Fibroblast of upper back skin (primary cell): ENCODE measurements at places on chromosomes 4 and X.

- no peak for DNase-seq
These were observed 1.6 kb downstream of the MAPK10 start for GRCh38 chr4:86358257-86358656.

GRCh38 chrX:101605146-101605545 lies 12.7 kb downstream of the ARMCX6 start:
- DNase-seq = no peak

- no peak for DNase-seq
These were observed 483.7 kb downstream of the FSTL5 start for GRCh38 chr4:161680146-161680545.

DNA sequence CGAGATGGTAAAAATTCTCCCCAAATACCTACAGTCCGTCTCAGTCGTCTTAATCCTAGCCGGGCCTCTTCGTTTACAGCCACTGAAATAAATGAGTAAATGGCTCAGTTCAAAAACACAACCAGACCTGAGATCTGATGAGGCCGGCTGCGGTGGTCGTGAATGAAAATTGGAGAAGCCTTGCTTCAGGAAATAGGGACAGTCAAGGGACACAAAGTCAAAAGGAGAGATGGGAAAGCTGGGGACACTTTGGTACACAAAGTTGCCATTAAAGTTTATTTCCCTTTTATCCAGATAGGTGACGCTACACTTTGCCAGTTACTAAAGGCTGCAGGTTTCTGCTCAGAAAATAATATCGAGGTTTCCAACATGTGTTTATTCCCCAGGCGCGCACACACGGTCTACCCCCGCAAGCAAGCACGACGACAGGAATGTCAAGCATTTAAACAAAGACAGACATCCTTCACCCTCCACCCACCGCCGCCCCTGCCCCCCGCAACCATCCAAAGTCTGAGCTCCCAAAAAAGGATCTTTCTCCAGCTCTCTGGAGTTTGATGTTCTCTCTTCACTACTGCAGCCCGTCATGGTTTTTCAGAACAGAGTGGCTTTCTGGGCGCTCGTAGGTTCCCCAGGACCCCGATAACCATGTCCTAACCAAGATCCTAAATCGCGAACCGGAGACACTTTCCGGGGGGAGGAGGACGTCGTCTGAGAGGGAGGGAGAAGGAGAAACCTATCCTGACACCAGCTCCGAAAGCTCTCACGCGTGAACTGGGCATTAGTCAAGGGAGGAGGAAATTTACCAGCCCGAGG lies 1.3 kb upstream of the PCDH7 start:
- DNase-seq = peak; percentile 67

DNA sequence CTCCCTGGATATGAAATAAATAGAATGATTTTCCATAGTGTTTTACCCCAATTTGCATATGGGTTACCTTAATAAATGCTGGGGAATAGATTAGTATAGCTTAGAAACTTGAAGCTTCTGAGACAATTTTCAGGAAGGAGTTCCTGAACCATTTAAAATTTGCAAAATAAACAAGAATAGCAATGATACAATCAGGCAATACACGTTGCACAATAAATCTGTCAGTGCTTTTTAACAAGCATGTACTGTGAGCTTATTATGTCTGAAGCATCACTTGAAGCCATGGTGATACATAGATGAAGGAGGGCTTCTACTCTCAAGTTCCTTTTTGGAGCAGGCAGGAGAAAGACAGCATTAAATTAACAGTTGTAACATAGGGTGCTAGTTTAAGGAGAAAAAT lies 84.2 kb upstream of the WDFY3 start:
- DNase-seq = no peak

DNA sequence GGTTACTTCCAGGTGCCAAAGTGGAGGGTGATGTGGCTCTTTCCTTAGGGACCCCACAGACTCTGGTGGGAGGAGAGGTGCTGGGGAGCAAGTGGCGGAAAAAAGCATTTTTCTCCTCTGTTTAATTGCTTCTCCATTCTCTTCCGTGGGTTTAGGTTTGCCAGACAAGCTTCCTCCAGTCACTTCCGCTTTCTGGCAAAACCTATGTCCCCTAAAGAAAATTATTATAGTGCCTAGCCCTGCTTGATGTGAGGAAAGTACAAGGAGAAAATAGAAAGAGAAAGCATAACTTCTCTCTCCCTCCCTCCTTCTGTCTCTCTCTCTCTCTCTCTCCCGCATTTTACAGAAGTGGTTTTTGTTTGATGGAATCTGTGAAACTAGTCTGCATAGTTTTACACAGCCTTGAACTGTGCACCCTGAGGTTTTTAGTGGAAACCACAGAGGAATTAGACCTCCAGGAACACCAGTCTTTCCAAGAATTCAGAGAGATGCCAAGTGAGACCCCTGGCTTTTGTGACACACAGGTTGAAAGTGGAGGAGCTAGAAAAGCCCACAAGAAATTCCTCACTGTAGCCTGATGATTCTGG lies 231.1 kb upstream of the ANXA3 start:
- peak; percentile 70 for DNase-seq

DNA sequence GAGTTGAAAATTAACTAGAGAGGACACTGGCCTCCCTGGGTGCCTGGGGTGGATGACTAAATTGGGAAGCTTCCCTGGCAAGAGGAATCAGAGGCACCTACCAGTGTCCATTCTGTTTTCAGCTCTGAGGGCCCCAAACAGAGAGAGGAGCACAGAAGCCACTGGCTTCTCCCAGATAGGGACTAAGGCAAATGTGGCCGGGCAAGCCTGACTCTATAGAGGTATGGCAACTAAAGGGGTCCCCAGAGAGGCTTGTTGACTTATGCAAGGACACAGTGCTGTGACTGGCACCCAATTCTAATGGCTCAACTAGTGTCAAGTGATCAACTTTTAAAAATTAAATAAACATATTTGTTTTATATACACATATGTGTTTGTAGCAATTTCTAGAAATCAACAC lies 17.2 kb downstream of the TRPC3 start:
- DNase-seq = no peak

- DNase-seq = peak; percentile 55
These were observed 23.1 kb downstream of the ACSL1 start for GRCh38 chr4:184802697-184803015.

- peak; percentile 58 for DNase-seq
These were observed 214.0 kb upstream of the UGT8 start for GRCh38 chr4:114384629-114385028.

DNA sequence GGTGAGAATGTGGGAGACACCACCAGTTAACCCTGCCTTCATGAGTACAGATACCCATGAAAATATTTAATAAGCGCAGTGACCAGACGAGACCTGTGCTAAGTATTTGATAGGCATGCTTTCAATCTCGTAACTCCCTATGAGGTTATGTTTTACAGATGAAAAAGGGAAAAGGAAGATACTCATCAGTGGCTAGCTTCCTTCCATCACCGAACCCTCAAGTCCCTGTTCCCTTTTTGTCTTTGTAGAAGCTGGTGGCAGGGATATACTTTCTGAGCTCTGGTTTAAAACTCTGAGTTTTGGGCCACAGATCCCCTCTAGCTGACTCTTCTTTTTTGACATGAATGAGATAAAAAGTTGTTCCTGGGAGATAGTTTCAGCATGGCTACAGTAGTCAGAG lies 26.3 kb downstream of the AFF1 start:
- DNase-seq = no peak

DNA sequence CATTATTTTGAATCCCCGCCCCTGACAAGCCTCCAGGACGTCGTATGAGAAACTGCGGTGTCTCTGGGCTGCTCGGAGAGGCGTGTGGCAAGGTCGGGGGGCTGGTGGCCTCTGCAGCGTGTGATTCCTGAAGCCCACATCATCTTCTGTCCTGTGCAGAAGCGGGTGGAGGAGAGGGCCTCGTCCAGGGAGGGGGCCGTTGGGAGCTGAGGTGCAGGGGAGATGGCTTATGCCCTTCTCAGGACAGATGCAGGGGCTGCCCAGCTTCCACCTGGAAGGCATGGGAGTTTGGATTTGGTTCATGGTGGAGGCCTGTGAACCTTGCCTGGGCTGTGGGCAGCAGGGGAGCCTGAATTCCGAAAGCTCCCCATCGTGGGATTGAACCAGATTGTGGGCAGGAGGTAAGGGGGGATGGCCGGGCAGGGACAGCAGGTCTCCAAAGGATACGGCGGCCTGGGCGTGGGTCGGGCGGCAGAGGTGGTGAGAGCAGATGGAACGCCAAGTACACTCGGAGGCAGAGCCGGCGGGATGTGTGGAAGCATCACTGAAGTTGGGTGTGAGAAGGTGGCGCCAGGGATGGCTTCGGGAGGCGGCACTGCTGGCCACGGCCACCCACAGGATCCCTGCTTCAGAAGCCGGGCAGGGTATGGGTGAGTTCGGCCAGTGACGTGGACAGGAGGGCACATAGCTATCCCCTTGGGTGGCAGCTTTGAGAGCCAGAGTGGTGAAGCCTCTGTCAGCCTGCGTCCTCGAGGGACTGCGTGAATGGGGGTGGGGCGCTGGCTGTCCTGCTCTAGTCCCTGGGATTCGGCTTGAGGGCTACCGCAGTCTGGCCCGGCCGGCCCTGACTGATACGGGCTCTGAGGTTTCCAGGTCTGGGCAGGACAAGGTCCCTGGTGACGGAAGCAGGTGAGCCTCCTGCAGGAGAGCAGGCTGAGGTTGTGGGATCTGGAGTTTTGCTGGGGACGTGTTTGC lies 76.3 kb upstream of the ADRA2C start:
- DNase-seq = no peak

DNA sequence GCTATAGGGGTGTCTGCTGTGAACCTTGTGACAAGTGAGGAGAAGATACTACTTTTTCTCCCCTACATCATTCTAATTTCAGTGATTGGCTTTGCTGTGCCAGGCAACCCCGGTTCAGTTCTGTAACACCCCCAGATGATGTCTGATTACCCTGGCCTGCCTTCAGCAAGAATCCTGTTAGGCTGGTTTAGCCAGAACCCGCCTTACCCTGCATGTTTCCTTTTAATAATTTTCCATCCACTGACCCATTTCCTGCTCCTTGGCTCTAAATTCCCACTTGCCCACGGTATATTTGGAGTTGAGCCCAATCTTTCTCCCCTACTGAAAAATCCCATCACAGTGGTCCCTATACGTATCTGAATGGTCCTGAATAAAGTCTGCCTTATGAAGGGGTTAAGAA lies 46.5 kb upstream of the HPSE start:
- DNase-seq = no peak

- no peak for DNase-seq
These were observed 480.1 kb upstream of the GALNT7 start for GRCh38 chr4:172688534-172688933.

GRCh38 chr4:183434264-183434663 lies 10.2 kb upstream of the CDKN2AIP start:
- no peak for DNase-seq

DNA sequence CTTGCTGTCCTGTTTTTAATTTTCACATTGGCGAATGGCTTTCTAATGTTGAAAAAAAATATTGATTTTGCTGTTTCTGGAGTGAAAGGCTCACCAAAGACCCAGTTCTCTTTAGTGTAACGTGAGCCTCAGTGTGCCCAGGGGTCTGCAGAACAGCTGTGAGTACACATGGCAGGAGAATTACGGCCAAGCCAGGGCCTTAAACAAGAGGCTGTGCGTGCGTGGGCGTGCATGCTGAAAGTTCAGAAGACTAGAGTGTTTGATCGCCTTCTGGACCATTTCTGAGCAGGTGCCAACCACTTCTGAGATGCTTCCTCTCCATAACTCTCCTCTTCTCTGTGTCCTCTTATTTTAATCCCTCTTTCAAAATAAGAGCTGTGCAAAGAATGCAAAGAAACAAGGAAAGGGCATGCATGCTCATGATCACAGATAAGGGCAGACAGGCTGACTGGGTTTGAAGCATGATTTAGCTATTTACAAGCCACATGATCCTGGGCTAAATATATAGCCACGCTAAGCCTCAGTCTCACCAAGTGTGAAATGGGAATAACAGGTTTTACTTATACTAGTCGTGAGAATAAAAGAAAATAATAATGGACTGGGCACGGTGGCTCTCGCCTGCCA lies 9.9 kb downstream of the PHEX start:
- no peak for DNase-seq

GRCh38 chr4:53967986-53968385 lies 96.4 kb downstream of the CHIC2 start:
- DNase-seq = peak; percentile 56

GRCh38 chr4:24840826-24841543 lies 45.6 kb downstream of the SOD3 start:
- no peak for DNase-seq

DNA sequence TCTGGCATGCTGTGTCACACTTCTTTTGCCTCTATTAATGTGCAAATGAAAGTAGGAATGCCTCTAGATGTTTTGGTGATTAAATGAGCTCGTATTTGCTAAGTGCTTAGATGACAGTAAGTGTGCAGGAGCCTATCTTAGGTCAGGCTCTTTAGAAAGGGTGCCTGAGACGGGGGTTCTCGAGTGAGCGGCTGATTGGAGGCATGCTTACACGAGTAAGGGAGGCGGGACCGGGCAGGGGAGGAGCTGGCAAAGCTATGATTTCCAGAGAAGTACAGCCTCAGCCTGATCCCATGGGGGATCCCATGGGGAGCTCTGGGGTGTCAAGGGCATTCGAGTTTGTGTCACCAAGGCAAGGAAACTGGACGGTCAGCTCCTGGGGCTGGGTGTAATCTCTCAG lies 44.8 kb downstream of the CLDN34 start:
- no peak for DNase-seq

DNA sequence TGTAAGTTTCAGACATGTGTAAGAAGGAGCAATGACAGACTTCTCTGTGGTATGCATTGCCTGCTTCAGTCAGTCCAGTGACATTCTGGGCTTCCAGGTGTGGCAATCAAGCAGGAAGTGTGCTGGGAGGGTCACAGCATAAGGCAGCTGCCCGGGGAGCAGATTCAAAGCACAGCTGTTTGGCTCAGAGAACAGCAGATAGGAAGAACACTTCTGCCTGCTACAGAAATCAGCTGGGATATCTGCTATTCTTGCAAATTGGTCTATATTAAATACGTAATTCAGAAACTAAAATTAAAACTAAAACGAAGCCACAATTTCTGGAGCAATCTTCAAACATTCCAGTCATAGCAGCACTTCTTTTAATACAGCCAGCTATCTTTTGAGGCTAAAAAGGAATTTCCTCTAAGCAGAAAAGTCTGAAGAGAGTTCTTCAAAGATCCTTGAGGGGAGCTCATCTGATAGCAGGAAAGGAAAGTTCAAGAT lies 47.5 kb upstream of the GALNT7 start:
- DNase-seq = peak; percentile 51

GRCh38 chr4:145936997-145937901 lies 1.4 kb downstream of the ZNF827 start:
- DNase-seq = peak; percentile 35

GRCh38 chr4:1216076-1216614 lies 32.8 kb downstream of the CTBP1 start:
- DNase-seq = no peak

DNA sequence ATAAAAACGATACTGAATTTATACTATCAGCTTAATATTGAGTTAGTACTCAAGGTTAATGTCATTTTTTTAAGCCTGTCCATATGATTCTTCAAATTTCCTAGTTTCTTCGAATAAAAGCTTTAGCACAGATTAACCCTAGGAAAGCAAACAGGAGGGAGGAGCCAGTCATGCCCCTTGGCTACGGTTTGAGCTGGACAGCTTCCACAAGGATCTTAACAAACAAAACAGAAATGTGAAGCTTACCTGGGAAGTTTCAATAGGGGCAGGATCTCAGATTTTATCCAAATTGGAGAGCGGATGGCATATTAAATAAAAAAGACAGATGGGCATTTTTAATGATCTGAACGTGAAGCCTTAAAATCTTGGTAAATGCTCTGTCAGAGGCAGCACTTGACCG lies 2.3 kb downstream of the NWD2 start:
- DNase-seq = no peak

- peak; percentile 85 for DNase-seq
These were observed 2.7 kb downstream of the RASL11B start for GRCh38 chr4:52864793-52865192.

- DNase-seq = peak; percentile 63
These were observed 62.3 kb upstream of the TLL1 start for GRCh38 chr4:165810726-165811125.
